ENCODE measurements at places on chromosomes 6 and 20.
A peak's percentile ranks its signal among the peaks of the same experiment; 100 is the strongest.

DNA sequence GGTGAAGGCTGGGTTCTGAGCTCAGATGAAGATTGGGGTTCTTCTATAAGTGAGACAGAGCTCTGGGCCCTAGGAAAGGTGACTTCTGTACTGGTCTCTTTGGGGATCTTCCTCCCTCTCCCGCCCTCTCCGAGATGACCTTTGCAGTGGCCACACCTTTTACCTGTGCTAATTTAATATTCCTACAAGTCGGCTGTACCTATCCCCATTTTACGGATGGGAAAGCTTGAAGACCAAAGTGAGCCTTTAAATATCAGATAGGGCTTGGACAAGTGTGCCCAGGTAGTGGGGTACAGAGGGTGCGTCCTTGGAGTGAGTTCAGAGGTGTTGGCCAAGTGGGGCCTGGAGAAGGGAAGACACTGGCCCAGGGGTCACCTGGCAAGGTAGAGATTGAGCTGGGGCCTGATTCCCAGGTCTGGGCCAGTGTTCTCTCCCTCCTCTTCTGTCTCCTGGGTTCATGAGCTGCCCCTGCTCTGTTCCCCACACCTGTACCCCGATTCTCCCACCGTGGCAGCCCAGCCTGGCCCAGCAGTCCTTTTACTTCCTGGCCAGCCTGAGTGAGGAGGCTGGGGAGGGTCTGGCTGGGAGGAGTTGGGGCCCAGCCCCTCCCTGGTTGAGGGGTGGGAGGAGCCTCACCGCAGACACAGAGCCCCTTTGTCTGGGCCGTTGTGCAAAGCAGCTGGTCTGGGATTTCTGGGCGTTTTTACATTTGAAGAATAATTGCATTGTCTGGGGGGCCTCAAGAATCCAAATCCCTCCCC, 152.1 kb upstream of the RNF24 start:
- no peak for DNase-seq

GRCh38 chr6:110703906-110704594, 111.2 kb downstream of the CDK19 start:
- no peak for DNase-seq

GRCh38 chr20:53872561-53873229, 197.7 kb downstream of the BCAS1 start:
- DNase-seq, result peak; percentile 55

GRCh38 chr20:25439328-25439727, 31.9 kb downstream of the GINS1 start:
- no peak for DNase-seq

GRCh38 chr6:109093732-109094415, 772 bp downstream of the SESN1 start:
- DNase-seq, result no peak

- DNase-seq, result no peak
Measured at GRCh38 chr20:60372275-60372674, 414.1 kb downstream of the CDH26 start.

DNA sequence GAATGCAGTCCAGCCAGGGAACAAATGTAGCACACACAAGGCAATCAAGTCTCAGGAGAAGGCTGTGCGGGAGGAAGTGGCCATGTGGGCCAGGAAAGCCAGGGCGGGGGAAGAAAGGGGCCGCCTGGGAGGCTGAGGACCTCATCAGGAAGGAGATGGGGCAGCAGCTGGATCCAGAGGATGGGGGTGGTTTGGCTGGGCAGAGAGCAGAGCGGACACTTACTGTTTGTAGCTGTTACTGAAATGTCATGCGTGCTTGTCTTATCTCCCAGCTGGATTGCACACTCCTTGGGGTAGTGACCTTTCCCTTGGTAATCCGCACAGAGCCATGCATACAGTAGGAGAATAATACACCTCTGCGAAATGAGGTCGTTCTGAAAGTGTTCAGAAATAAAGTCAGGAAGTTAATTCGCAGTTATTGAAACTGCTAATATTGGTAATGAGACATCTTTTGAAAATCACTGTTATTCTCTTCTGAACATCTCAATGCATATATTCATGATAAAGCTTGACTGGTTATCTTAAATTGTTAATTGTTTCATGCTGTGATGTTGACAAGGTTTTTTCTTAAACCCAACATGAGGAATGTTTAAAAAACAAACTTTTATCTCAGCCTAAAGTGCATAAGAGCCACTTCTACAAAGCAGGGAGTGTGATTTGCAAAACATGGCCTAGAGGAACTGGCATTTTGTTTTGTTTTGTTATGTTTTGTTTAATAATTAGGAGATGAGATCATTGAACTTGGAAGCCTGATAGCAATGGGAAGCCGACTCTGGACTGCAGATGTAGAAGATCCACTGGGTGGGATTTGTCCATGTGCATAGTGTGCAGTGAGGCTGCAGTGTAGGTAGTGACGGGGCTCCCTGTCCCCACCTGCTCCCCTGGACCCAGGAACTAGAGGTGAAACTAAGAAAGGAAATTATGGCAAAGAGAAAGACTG, 18.0 kb upstream of the MAP3K4 start:
- DNase-seq, result no peak

DNA sequence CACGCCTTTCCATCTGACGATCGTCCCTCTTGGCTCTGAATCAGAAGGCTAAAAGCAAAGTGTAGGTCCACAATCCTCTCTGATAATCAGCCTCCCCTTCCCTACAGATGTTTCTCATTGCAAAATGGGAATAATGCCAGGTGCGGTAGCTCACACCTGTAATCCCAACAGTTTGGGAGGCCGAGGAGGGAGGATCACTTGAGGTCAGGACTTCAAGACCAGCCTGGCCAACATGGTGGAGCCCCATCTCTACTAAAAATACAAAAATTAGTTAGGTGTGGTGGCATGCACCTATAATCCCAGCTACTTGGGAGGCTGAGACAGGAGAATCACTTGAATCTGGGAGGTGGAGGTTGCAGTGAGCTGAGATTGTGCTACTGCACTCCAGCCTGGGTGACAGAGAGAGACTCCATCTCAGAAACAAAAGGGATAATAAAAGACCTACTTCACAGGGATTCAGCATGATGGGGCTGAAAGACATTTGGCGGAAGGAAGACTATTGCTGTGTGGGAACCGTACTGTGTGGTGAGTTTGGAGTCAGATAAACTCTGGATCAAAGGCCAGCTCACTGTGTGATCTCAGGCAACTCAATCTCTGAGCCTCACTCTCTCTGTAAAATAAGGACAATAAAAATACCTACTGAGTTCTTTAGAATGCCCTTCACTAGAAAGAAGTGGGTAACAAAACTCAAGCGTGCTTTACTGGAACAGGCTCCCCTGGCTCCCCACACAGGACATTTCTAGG, 15.9 kb upstream of the SLC9A8 start:
- DNase-seq, result no peak

GRCh38 chr6:43869079-43869710, 99.2 kb downstream of the VEGFA start:
- no peak for DNase-seq

DNA sequence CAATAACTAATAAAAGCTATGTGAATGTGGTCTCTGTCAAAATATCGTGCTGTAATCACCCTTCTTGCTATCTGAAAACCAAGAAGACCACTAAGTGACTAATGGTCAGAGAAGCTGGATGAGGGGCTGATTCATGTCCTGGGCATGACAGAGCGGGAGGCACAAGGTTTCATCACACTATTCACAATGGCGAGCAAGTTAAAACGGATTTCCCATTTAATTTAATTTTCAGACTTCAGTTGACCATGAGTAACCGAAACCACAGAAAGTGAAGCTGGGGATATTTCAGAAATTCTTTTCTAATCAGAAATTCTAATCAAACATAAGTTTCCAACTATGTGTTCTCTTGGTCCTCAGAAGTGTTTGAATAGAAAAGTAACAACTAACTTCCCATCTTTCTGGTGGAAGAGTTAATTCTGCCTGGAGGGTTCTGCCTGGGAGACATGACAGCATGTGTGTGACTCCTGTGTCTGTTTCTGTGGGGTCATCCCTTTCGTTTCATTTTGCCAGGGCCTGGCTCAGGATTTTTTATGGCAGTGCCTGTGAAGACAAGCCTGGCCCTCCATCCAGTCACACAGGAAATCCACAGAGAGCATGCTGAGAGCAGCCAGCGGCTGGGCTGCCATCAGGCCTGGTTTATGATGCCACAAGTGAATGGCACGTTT, 98.9 kb downstream of the FAM120B start:
- DNase-seq, result no peak

GRCh38 chr20:59673288-59673997, 69.1 kb downstream of the PHACTR3 start:
- no peak for DNase-seq

GRCh38 chr6:44285552-44286284, 15.5 kb downstream of the TMEM151B start:
- DNase-seq, result no peak

DNA sequence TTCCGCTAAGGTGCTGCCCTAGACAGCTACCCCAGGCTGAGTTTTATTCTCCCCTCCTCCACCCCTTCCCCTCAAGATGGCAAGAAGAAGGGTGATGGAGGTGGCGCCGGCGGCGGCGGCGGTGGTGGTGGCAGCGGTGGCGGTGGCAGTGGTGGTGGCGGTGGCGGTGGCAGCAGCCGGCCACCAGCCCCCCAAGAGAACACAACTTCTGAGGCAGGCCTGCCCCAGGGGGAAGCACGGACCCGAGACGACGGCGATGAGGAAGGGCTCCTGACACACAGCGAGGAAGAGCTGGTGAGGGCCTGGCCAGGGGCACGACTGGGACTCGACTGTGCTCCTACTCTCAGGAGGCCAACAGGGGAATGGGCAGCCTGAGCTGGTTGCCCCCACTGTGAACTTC, 35.1 kb downstream of the EIF2S2 start:
- DNase-seq, result no peak

DNA sequence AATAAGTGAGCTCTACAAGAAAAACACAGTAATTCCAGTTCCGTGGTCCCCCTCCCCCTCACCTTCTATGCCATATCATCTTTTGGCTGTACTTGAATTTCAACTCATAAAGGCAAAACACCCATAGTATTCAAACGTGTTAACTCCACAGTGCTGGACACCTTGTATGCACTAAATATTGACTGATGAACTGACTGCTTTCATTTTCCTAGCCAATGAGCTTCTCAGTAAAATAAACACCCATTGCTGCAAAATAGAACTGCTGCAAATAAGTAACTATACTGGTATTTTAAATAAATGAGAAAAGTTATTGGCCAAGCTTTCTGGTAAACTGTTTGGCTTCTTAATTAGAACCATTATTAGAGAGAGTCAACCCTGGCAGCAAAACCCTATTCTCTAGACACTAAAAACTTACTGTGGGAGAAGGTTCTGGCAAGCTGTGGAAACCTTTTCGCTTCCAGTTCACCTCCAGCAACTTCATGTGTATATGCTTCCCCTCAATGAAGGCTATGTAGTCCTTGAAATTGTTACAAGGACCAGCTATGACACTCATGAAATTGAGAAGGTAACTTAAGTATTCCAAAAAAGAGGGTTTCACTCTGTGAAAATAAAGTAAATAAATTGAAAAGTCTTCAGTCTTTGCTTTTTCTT, 86.0 kb downstream of the MBOAT1 start:
- no peak for DNase-seq

- peak; percentile 11 for DNase-seq
Measured at GRCh38 chr6:134882426-134883038, 67.4 kb downstream of the ALDH8A1 start.

GRCh38 chr6:37557645-37558114, 58.0 kb upstream of the CCDC167 start:
- DNase-seq, result no peak

DNA sequence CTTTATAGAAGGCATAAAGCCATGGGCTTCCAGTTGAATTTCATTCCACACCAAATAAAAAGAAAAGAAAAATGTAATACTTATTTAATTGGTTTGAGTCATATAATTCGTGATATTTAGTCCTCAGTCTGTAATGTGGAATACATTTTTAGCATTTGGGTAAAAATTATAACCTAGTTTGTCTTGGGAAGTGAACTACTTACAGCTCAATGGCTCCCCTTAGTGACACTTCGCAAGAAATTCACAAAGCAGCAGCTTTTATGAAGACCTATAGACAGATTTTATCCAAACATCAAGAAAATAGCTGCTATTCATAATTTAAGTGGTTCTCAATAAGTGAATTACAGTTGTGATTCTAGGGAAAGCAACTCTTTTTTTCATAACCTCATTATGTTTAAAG, 72.1 kb downstream of the RSPO3 start:
- DNase-seq, result no peak

All from CD8-positive, alpha-beta T cell (primary cell).